Fibroblast of skin of left quadriceps (primary cell): ENCODE measurements at places on chromosomes 12 and 14.

- DNase-seq = no peak
Observed at GRCh38 chr12:47397664-47398281, 308.1 kb downstream of the RPAP3 start.

DNA sequence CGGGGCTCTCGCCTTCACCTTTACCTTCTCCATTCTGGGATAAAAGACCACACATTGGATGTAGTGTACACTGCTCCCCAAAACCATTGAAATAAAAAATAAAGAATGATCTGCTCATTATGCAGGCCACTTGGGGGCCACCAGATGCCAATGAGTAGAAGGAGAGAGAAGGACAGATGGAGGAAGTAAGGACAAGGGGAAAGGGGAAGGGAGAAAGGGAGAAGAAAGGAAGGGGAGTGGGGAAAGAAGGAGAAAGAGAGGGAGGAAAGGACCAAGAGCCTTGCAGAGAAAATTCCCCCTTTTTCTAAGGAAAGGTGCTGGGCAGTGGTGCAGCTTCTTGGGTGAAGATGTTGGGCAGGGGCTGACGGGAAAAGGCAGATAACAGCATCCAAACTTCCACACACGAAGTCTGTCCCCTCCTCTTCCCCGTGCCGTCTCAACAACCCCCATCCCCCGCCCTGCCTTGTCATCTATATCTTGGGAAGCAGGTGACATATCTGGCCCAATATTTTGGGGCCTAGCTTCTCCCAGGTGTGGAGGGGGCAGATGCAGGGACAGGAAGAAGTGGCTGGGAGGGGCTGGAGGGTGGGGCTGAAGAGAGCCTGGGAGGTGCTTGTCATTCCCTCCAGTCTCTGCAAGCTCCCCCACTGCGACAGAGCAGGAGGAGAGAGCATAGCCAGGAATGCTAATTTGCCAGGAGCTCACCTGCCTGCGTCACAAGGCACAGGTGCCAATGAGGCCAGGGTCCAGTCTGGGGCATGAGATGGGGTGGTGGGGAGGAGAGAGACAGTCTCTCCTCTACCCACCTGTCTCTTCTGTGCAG, 107.5 kb downstream of the SINHCAF start:
- DNase-seq = no peak

DNA sequence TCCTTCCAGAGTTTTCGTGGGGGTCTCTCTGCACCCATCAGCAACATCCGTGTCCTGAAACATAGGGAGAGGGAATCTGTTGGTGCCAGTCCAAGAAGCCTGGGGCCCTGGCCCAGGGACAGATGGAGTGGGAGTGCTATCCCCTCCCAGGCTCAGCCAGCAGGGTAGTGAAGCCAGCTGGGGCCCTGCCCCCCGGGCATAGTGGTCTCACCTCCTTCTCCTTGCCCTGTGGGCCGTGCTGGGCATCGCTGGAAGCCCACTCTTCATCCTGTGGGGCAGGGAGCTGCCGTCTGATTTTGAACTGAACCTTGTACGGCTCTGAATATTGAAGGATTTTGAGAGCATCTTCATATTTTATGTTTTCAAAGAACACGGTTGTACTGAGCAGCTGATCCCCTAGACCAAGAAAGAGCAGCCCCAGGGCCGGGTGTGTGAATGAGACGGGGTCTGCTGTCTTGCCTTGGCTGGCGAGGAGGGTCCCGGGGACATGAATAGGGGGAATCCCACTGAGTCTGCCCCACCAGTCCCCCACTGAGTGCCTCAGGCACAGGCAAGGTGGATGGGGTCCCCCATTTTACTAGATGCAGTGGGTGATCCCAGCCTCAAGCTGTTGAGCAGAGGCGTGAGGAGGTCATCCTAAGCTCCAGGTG, 23.3 kb downstream of the AHNAK2 start:
- DNase-seq = no peak

GRCh38 chr12:116783525-116784237, 45.6 kb downstream of the RNFT2 start:
- DNase-seq = no peak

DNA sequence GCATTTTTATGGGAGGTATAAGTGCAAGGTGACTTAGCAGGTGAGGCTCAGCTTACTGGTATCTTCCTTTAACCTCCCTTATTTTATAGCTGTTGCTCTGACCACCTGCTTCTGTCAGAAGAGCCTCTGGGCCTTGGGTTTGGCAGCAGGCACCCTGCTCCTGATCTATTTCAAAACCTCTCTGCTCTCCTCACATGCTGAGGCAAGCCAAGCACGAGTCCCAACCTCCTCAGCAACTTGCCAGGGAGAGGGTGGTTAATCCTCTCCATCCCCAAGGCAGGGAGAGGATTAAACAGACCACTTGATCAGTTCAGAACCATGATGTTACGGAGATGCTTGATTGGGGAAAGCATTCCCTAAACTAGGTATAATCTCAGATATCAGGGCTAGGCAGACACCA, 5.4 kb downstream of the PLEKHH1 start:
- no peak for DNase-seq

DNA sequence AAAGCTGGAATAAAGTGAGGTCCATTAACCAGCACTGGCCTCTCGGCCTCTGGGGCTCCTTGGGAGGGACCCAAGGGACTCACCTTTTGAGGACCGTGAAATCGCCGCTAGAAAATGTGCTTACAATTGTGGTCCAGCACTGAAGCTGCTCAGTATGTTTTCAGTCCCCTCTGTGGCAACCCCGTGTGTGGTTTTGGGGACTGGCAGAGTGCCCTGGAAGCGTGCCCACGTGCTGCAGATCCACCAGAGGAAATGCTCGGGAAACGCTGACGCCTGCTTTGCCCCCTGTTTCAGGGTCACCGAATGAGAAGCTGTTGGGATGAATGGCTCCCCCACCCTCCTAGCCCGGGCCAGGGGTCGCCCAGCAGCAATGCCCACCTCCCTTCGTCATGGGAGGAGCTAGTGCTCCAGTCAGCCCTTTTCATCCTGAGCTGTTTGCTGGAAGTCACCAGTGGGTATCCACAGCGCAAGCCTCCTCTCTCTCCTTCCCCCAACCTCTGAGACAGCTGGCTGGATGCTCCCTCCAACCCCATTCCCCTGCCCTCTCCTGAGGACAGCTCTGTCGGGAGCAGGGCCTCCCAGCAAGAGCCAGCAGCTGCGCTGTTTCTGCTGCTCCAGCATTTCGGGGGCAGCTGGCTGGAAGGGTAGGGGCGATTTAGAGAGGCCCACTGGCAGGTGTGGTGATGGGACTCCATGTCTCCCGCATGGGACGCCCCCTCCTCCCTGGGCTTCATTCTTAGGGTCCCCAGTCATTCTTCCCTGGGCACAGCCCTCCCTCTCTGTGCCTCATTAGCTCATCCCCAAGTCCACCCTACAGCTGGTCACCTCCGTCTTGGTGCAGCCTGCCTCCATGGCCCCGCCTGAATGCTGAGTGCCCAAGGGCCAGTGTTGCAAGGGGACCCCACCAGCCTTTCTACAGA, 33.2 kb upstream of the PPP1R13B start:
- DNase-seq = peak; percentile 36

DNA sequence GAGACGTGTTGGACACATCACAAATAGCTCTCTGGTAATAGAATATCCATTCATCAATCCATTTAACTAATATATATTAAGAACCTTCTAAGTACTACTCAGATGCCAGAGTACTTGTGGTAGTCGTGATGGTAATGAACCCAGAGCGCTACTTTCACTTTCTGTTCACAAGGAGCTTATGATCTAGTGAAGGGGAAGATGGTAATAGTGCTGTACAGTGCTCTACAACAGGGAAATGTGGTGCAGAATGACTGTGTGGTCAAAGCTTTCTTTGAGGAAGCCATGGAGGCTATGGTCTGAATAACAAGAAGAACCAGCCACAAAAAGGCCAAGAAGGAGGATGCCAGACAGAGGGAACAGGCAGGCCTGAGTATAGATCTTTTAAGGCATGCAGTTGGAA, 212.0 kb downstream of the PTPRO start:
- DNase-seq = no peak

- no peak for DNase-seq
Observed at GRCh38 chr14:21436567-21437062, 19.3 kb downstream of the CHD8 start.

- DNase-seq = peak; percentile 8
Observed at GRCh38 chr14:78836777-78837176, 666.6 kb downstream of the NRXN3 start.

DNA sequence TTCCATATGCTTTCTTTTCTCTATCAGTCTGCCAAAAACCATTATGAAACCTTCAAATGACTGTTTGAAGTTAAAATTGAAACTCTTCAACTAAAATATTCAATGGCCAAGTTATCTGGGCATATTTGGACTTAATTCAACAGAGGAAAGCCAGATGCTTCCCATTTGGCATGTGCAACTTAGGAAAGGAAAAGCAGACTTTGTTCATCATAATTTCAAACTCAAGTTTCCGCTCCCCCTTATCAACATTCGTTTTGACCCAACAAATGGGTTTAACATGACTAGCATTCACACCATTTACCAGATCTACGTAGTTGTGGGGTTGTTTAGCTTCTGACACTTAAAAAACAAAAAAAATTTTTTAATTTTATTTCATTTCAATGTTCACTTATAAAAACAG, 75.7 kb downstream of the PLEKHG7 start:
- DNase-seq = no peak

DNA sequence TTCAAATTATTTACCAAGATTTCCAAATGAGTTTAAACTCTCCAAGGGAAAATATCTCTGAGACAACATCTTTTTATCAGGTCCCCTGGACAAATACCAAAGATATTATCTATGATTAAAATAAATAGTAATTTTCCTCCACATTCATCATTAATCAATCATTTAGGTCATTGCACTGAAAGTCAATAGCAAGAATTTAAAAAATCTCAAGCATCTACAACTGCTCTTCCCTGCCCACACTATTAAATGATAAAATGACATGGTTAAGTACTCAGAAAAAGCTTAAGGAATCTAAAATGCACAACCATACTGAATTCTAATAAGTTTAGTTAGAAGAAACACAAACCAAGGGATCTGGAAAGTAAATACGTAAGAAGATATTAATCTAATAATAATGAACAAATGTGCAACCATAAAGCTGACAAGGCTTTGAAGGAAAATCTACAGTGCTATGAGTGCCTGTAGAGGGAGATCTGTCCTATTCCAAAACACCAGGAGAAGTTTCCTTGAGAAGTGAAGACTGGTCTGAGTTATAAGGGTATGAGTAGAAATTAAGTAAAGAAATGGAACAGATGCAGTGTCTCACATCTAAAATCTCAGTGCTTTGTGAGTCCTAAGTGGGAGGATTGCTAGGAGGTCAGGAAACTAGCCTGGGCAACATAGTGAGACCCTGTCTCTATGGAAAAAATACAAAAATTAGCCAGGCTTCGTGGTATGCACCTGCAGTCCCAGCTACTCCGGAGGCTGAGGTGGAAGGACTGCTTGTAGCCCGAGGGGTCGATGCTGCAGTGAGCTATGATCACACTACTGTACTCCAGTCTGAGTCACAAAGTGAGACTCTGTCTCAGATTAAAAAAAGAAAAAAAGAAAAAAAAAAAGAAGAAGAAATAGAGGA, 19.2 kb downstream of the INTS13 start:
- no peak for DNase-seq

- no peak for DNase-seq
Observed at GRCh38 chr14:54893151-54893760, 9.4 kb downstream of the GCH1 start.

GRCh38 chr14:69483765-69484443, 624 bp upstream of the PLEKHD1 start:
- DNase-seq = no peak

DNA sequence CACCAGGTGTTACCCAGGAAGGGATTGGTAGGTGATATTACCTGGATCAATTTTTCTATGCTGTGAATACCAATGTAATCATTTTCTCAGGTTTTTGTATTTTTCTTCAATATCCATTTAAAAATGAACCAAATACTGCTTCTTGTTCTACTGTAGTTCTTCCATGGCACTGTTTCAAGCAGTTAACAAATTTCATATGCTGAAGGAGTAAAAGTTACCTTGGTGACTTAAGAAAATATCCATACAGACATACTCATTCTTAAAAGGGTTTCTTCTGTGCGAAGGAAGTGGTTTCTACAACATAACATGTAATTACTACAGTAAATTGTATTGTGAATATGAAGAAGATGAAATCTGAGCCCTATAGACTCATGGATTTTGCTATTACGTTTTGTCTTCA, 222.5 kb downstream of the TMEM117 start:
- no peak for DNase-seq

GRCh38 chr12:96070670-96071279, 35.4 kb upstream of the LTA4H start:
- DNase-seq = peak; percentile 3
